Stimulated activated CD8-positive, alpha-beta memory T cell treated with anti-CD3 and anti-CD28 coated beads, Interleukin-7, amount 100 ng/mL, for 1 hour (primary cell): ENCODE measurements at places on chromosomes 2 and 18.

DNA sequence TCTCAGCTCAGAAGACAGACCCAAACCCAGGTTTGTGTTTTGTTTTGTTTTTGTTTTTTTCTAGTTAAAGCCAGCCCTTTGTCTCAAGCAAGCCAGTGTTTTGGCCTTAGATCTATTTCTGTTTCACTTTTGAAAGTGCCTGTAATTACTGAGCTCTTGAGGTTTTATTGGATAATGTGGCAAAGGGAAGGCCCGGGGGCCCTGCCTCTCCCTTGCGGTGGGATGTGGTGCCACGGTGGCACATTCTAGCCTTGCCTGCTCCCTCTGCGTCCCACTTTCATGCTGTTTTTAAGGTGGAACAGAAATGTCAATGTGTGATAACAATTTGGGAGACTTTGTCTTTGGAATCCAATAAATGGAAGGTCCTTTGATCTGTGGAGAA is 2.5 kb downstream of the HPCAL1 start:
- no peak for DNase-seq

GRCh38 chr2:33104052-33104623 is 157.4 kb downstream of the LTBP1 start:
- DNase-seq: no peak

DNA sequence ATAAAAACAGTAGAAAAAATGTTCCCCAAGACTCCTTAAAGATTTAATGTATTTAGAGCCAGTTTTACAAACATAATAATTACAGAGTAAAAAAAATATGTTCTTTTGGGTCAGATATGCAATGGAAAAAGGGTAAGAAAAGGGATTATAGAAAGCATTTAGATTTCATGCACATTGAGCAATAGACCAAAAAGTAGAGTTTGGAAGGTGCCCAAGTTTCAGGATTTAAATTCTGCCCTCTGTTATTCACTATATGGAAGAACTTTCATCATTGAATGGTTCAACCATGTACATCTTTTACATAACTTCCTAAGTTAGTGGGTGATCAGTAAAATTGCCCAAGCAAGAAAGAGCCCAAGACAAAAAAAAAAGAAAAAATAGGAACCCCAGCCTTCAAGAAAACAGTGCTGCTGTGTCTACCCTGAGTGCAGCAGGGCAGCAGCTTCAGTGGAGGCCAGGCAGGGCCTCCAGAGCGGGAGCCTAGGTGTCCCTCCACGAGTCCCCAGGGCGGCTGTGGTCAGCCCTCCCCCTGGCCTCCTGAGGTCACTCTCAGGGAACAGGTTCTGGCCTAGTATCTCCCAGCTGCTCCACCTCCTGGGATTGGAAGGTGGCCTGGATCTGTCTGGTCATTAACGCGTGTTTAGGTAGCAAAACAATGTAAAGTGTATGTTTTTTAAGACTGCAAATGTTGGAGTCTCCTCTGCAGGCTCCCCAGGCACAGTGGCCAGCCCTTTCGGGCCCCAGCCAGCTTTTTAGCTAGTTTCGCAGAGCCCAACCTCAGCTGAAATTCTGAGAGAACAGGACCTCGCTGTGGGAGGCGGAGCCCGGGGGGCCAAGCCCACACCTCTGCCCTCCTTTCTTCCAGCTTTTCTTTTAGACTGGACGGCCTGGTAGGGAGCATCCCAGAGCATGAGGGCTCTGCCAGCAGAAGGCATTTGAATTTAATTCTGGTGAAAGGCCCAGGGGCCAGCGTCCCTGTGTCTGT is 77.3 kb downstream of the TEX51 start:
- no peak for DNase-seq

- no peak for DNase-seq
These were observed 194.6 kb upstream of the SMAD2 start for GRCh38 chr18:48124857-48125626.

DNA sequence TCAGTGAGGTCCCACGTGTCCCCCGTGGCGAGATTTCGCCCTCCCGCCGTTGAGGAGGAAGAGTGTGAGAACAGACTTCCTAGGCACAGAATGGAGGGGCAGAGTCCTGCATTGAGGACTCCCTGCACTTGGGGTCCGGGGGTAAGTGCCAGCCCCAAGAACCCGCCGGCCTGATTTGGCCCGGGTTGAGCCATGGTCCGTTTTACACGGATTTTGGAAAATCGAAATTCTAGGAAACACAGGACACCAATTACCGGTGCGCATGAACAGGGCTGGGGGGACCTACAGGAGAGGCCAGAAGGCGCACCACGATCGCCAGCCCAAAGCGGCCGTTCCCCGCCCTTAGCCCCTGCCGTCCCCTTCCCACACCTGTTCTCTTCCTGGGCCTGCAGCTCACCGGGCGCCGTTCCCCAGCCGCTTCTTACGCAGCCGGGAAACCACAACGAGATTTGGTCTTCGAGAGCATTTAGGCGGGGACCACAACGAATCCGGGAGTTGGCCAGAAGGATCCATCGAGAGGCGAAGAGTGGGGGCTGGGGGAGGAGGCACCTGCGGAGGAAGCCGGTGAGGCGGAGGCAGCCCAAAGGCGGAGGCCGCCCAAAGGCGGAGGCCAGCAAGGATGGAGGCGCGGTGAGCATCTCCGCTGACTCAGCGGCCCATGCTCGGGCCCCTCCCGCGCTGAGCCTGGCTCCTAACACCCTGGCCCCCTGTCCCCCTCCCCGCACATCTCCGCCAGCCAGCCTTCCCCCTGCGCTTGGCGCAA is 464 bp upstream of the TLX2 start:
- no peak for DNase-seq

GRCh38 chr2:128435576-128436478 is 117.2 kb upstream of the HS6ST1 start:
- no peak for DNase-seq

- no peak for DNase-seq
These were observed 92.2 kb downstream of the COL6A3 start for GRCh38 chr2:237321746-237322145.
